Astrocyte (in vitro differentiated cells and primary cell): ENCODE measurements at places on chromosomes 12 and 14. TPM values are rescaled to one million over a fixed set of nuclear protein-coding genes. Genes with fewer than 3 reads are reported as not detected.

DNA sequence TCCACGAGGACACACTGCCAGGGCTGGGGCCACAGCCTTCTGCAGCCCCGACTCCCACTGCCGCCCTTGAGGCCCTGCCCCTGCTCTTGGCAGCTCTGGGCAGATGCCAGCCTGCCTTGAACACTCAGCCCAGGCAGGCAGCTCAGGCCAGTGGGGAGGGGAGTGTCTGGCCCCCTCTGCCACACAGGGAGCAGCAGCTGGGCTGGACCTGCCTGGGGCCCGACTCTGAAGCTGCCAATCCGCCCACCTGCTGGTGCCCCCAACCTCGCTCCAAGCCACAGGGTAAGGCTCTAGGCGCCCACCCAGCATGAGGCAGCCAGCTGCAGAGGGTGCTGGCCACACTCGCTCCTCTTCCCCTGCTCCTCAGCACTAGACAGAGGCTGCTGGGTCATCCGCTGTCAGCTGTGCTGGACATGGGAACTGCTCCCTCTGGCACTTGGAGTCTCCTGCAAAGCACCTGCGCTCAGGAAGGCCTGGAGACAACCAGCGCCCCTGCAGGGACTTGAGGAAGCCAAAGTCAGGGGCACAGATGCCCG lies 24.6 kb upstream of the NUDT14 start:
- no peaks in the 10 kb centered on the region for H3K27me3 ChIP-seq
- no peaks in the 10 kb centered on the region for H3K4me1 ChIP-seq
- no peak overlapping the region for H3K27ac ChIP-seq
- H3K36me3 ChIP-seq = no peaks in the 10 kb centered on the region

- no peaks in the 10 kb centered on the region for H3K36me3 ChIP-seq
- no peaks in the 10 kb centered on the region for H3K27me3 ChIP-seq
- no peak overlapping the region for H3K4me3 ChIP-seq
- H3K27ac ChIP-seq = no peak overlapping the region
- H3K4me1 ChIP-seq = peaks cover 2% of the 10 kb centered on the region
- peak; percentile 38 for DNase-seq
These were observed 53.0 kb downstream of the NPAS3 start for GRCh38 chr14:32991691-32992090.

- no peaks in the 10 kb centered on the region for H3K36me3 ChIP-seq
- no peaks in the 10 kb centered on the region for H3K27me3 ChIP-seq
- H3K4me1 ChIP-seq = no peaks in the 10 kb centered on the region
- H3K27ac ChIP-seq = no peak overlapping the region
- peak; percentile 1 for DNase-seq
- H3K4me3 ChIP-seq = no peak overlapping the region
These were observed 47.0 kb upstream of the SLC2A13 start for GRCh38 chr12:40152783-40153383.

- H3K36me3 ChIP-seq = no peaks in the 10 kb centered on the region
- H3K27me3 ChIP-seq = peaks cover 5% of the 10 kb centered on the region
- no peak overlapping the region for H3K27ac ChIP-seq
- H3K4me1 ChIP-seq = no peaks in the 10 kb centered on the region
- H3K4me3 ChIP-seq = no peak overlapping the region
- DNase-seq = no peak
These were observed 69.7 kb upstream of the CCND2 start for GRCh38 chr12:4203772-4204376.

DNA sequence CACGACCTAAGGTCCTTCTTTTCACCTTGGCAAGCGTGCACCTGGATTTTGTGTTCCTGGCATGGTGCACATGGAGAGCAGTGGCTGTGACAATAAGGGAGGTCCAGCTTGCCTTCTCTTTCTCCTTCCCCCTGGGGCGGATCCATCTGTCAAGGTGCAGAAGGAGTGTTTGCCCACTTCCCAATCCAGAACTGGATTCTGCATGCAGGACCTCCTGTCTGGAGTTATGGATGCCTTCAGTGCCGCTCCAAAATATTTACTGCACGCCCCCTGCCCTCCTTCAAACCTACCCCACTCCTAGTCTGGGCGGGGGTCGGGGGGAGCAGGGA lies 192.7 kb downstream of the DPF3 start:
- DNase-seq = no peak
- no peaks in the 10 kb centered on the region for H3K27me3 ChIP-seq
- no peak overlapping the region for H3K27ac ChIP-seq
- peaks cover 3% of the 10 kb centered on the region for H3K4me1 ChIP-seq
- H3K36me3 ChIP-seq = no peaks in the 10 kb centered on the region

DNA sequence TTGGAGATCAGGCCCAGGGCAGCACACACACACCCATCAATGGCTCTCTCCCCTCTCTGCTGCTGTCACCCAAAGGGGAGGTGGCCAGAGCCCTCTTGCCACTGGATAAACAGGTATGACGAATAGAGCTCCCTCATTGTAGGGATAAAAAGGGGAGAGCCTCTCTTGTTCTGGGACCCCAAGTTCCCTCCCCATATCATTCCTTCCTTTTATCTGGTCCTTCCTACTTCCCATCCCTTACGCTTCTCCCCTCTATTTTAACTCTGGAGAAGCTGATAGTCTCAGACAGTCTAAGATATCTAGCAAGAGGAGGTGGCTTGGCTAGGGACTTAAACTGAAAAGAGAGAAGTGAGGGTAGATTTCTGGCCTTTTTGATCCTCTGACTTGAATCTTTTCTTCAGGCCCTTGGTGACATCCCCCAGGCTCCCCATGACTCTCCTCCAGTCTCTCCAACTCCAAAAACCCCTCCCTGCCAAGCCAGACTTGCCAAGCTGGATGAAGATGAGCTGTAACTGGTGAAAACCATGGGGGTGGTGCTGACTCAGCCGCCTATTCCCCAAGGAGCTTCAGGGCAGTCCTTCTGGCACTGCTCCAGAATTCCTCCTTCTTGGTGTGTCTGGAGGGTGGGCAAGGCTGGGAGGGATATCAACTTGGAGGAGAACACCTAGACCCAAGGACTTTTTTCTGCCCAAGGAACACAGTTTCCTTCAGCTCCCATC lies 5.3 kb downstream of the ARHGEF25 start:
- H3K36me3 ChIP-seq = no peaks in the 10 kb centered on the region
- H3K4me3 ChIP-seq = no peak overlapping the region
- H3K27ac ChIP-seq = no peak overlapping the region
- H3K27me3 ChIP-seq = peaks cover 26% of the 10 kb centered on the region
- DNase-seq = no peak

- H3K4me3 ChIP-seq = no peak overlapping the region
- peaks cover 10% of the 10 kb centered on the region for H3K4me1 ChIP-seq
- no peak overlapping the region for H3K27ac ChIP-seq
- H3K36me3 ChIP-seq = no peaks in the 10 kb centered on the region
These were observed 21.4 kb downstream of the SYNE2 start for GRCh38 chr14:63874223-63874622.

DNA sequence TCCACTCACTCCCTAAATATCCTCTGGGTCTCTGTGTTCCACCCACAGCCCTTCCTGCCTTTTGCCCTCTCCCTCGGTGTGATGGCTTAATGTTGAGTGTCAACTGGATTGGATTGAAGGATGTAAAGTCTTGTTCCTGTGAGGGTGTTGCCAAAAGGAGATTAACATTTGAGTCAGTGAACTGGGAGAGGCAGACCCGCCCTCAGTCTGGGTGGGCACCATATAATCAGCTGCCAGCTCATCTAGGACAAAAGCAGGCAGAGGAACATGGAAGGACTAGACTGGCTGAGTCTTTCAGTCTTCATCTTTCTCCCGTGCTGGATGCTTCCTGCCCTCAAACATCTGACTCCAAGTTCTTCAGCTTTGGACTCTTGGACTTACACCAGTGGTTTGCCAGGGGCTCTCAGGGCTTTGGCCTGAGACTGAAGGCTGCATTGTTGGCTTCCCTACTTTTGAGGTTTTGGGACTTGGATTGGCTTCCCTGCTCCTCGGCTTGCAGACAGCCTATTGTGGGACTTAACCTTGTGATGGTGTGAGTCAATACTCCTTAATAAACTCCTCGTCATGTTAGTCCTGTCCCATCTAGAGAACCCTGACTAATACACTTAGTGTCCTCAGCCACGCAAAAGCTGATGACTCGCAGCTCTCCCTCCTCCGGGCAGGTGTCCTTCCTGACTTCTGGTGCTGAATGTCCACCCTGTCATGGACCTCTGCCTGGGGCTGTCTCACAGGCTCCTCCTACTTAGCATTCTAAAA lies 5.9 kb downstream of the DGLUCY start:
- no peaks in the 10 kb centered on the region for H3K36me3 ChIP-seq
- peak; percentile 73 for DNase-seq
- H3K4me1 ChIP-seq = peaks cover 3% of the 10 kb centered on the region
- no peak overlapping the region for H3K27ac ChIP-seq

DNA sequence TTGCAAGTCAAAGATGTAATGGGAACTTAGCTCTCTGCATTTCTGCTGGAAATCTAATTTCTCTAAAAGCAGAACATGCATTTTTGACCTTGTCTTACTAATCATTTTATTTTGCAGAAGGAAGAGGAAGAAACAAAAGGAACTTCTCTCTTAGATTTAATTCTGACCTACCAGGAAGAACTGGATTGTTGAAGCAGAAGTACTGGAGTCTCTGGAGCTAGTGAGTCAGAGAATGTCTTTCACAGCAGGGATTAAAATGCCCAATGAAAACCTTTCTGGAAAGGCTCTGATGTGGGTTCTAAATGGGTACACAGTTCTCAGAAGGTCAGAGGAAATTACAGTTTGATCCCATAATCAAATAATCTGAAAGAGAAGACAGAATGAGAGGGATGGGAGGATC lies 70.8 kb upstream of the GNG2 start:
- H3K4me3 ChIP-seq = no peak overlapping the region
- H3K36me3 ChIP-seq = no peaks in the 10 kb centered on the region
- no peaks in the 10 kb centered on the region for H3K4me1 ChIP-seq
- no peaks in the 10 kb centered on the region for H3K27me3 ChIP-seq

GRCh38 chr12:109753959-109754358 lies 40.3 kb downstream of the FAM222A start:
- no peak overlapping the region for H3K4me3 ChIP-seq
- no peaks in the 10 kb centered on the region for H3K4me1 ChIP-seq
- H3K27me3 ChIP-seq = no peaks in the 10 kb centered on the region
- H3K36me3 ChIP-seq = no peaks in the 10 kb centered on the region
- no peak for DNase-seq

DNA sequence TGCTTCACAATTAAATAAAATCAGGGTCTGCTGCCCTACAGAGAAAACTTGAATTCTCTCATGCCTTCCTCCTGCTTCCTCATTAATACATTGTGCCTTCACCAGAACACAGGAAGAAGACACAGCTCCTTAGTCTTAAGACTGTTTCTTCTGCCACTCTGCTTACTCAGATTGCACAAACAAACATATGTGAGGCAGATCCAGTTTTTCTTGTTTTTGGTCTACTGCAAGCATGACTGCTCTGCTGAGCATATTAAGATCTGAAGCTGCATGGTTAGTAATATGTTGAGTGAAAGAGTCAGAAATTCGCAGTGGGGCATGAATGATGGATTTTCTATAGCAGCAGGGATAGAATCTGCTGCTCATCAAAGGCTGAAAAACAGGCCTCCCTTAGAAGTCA lies 321.1 kb upstream of the STXBP6 start:
- no peaks in the 10 kb centered on the region for H3K4me1 ChIP-seq
- H3K27me3 ChIP-seq = no peaks in the 10 kb centered on the region
- H3K4me3 ChIP-seq = no peak overlapping the region

- peak overlapping the region; percentile 76 for H3K4me3 ChIP-seq
- peaks cover 34% of the 10 kb centered on the region for H3K4me1 ChIP-seq
- no peaks in the 10 kb centered on the region for H3K36me3 ChIP-seq
- peak; percentile 12 for DNase-seq
- no peaks in the 10 kb centered on the region for H3K27me3 ChIP-seq
These were observed 1.0 kb downstream of the DGKA start for GRCh38 chr12:55931780-55932550.

GRCh38 chr14:102734436-102734835 lies 42.8 kb upstream of the TRAF3 start:
- no peak for DNase-seq
- no peaks in the 10 kb centered on the region for H3K36me3 ChIP-seq
- no peak overlapping the region for H3K4me3 ChIP-seq
- no peaks in the 10 kb centered on the region for H3K4me1 ChIP-seq
- no peaks in the 10 kb centered on the region for H3K27me3 ChIP-seq
- H3K27ac ChIP-seq = no peak overlapping the region

DNA sequence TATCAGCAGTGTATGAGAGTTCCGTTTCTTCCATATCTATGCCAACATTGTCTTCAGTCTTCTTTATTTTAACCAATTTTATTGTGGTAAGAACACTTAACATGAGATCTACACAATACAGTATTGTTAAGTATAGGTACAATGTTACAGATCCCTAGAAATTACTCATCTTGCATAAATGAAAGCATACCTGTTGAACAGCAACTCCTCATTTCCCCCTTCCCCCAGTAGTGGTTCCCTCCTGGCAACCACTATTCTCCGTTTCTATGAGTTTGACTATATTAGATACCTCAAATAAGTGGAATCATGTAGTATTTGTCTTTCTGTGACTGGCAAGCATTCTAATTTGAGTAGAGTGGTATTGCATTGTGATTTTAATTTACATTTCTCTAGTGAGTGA lies 150.5 kb downstream of the CRADD start:
- H3K4me1 ChIP-seq = peaks cover 20% of the 10 kb centered on the region
- no peaks in the 10 kb centered on the region for H3K36me3 ChIP-seq
- no peak for DNase-seq
- no peak overlapping the region for H3K27ac ChIP-seq

- no peaks in the 10 kb centered on the region for H3K36me3 ChIP-seq
- no peak overlapping the region for H3K4me3 ChIP-seq
- no peaks in the 10 kb centered on the region for H3K27me3 ChIP-seq
- no peak overlapping the region for H3K27ac ChIP-seq
These were observed 185.0 kb upstream of the BTG1 start for GRCh38 chr12:92330654-92331053.

- no peaks in the 10 kb centered on the region for H3K27me3 ChIP-seq
- DNase-seq = peak; percentile 59
- peak overlapping the region; percentile 65 for H3K27ac ChIP-seq
- no peaks in the 10 kb centered on the region for H3K36me3 ChIP-seq
These were observed 815 bp downstream of the C1RL start for GRCh38 chr12:7108003-7108795.

GRCh38 chr14:24414077-24414476 lies 15.3 kb downstream of the NYNRIN start:
- H3K36me3 ChIP-seq = no peaks in the 10 kb centered on the region
- H3K27ac ChIP-seq = no peak overlapping the region
- peaks cover 6% of the 10 kb centered on the region for H3K27me3 ChIP-seq
- no peak for DNase-seq
- no peaks in the 10 kb centered on the region for H3K4me1 ChIP-seq
- H3K4me3 ChIP-seq = no peak overlapping the region

Gene SLC5A8
- not detected in 2 replicates for total RNA-seq

Gene DLK1
- 1.3 and 2.7 TPM in 2 replicates for total RNA-seq

Gene GALNT6
- total RNA-seq = 9.9 and 13.8 TPM in 2 replicates

Gene HOXC10
- not detected in 2 replicates for total RNA-seq

Gene KCNK10
- 0.12 and 0.14 TPM in 2 replicates for total RNA-seq

Gene DAO
- total RNA-seq = not detected in 2 replicates

Gene CCDC175
- total RNA-seq = not detected in 2 replicates

Gene ING4
- total RNA-seq = 30.9 and 34.8 TPM in 2 replicates

Gene STRAP
- total RNA-seq = 227 and 241 TPM in 2 replicates

Gene HVCN1
- total RNA-seq = 0.94 and 1.0 TPM in 2 replicates

Gene ADAM20
- total RNA-seq = 0.95 and 1.3 TPM in 2 replicates

Gene ANKS1B
- total RNA-seq = 2.4 and 3.0 TPM in 2 replicates

Gene CLEC9A
- total RNA-seq = not detected in 2 replicates
